ENCODE measurements at places on chromosomes 5 and 9. TPM values are rescaled to one million over a fixed set of nuclear protein-coding genes. Genes with fewer than 3 reads are reported as not detected.

CYLC2 gene
- not detected for total RNA-seq

F2RL1 gene
- total RNA-seq, result 19.3 TPM

C9orf152 gene
- total RNA-seq, result not detected

DNA sequence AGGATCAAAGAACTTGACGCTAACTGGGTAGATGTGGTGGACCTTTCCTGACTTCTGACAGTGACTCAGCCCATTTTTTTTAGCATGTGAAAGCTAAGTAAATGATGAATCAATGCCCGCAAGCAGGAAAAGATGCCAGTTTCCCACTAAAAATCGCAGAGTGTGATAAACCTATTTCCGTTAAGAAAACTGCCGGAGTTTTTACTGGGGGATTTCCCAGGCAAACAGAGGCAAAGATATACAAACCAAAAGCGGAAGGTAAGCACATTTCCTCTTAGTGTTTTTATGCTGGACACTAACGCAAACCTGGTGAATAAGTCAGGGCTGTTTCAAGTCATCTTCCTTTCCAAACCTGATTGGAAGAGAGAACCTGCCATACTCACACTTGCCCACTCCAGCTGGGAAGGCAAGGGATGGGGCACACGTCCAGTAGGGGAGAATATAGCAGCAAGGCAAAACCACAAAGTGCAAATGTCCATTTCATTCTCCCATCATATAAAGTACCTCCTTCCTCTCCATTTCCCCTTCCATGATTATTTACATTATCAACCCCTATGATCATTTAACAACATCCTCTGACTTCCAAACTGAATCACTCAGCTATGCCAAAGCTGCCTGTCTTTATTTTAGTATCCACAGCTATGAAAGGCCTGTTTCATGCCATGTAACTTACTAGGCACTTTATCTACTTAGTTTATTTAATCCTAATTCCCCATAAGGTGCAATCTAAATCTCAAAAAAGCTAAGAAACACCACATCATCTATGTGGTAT, 349.7 kb upstream of the RFX3 start:
- no peaks in the 10 kb centered on the region for H3K27me3 ChIP-seq
- H3K27ac ChIP-seq, result no peak overlapping the region
- no peak for DNase-seq
- peaks cover 5% of the 10 kb centered on the region for H3K4me1 ChIP-seq

GRCh38 chr5:34895641-34896419, 19.5 kb downstream of the RAD1 start:
- peaks cover 7% of the 10 kb centered on the region for H3K4me1 ChIP-seq
- H3K27me3 ChIP-seq, result no peaks in the 10 kb centered on the region
- no peak overlapping the region for H3K4me3 ChIP-seq
- no peaks in the 10 kb centered on the region for H3K36me3 ChIP-seq

- H3K4me3 ChIP-seq, result no peak overlapping the region
- H3K27ac ChIP-seq, result no peak overlapping the region
- no peaks in the 10 kb centered on the region for H3K27me3 ChIP-seq
- no peaks in the 10 kb centered on the region for H3K4me1 ChIP-seq
- no peaks in the 10 kb centered on the region for H3K36me3 ChIP-seq
- no peak for DNase-seq
Measured at GRCh38 chr5:157893611-157894010, 34.7 kb upstream of the CLINT1 start.

DNA sequence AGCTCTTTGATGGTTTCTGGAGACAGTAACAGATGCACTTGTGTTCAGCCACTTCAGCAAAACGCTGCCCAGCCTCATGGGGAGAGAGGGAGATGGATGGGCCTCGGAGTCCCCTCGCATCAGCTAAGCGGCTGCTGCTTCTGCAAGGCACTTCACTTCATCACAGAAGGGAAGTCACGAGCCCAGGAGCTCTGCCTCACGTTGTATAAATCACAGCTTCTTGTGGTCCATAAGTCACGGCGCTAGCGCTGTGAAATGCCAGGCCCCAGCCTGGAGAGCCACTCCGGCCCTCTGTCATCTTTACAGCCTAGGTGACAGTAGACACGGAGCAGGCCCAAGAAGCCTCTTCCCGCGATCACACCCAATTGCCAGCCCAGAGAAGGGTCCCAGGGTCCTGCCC, 23.4 kb downstream of the DBH start:
- no peak overlapping the region for H3K4me3 ChIP-seq
- no peak overlapping the region for H3K27ac ChIP-seq
- DNase-seq, result no peak

All from endodermal cell (in vitro differentiated cells).